Stimulated activated CD8-positive, alpha-beta memory T cell treated with anti-CD3 and anti-CD28 coated beads, Interleukin-15, amount 100 ng/mL, for 24 hours (primary cell): ENCODE measurements at places on chromosomes 12 and 14.

DNA sequence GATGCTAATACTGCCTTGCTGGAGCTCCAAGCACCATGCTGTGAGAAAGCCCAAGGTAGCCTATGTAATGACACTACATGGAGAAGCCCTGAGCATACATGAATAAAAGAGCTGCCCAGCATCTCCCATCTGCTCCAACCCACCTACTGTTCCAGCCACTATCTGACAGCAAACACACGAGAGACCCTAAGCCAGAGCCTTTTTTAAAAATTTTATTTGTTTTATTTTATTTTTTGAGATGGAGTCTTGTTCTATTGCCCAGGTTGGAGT lies 95.2 kb upstream of the PRICKLE1 start:
- no peak for DNase-seq

DNA sequence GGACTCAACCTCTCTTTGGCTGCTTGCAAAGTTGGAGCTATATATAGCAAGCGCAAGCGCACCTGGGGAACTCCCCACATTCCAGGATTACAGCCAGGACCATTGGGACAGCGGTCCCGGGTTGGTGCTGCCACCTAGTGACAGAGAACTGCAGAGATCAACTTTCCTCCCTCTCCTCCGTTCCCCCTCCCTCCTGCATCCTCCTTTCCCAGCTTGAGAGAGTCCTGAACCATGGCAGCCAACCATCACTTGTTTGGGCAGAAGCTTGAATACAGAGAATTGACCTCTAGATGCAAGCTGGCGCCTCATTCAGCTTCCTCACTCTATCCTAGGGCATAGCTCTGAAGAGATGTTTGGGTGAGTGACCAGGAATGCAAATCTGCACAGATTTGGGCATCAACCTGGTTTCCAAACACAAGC lies 17.4 kb upstream of the FLVCR2 start:
- no peak for DNase-seq

- DNase-seq = no peak
Observed at GRCh38 chr12:91256411-91256810, 73.8 kb upstream of the DCN start.

DNA sequence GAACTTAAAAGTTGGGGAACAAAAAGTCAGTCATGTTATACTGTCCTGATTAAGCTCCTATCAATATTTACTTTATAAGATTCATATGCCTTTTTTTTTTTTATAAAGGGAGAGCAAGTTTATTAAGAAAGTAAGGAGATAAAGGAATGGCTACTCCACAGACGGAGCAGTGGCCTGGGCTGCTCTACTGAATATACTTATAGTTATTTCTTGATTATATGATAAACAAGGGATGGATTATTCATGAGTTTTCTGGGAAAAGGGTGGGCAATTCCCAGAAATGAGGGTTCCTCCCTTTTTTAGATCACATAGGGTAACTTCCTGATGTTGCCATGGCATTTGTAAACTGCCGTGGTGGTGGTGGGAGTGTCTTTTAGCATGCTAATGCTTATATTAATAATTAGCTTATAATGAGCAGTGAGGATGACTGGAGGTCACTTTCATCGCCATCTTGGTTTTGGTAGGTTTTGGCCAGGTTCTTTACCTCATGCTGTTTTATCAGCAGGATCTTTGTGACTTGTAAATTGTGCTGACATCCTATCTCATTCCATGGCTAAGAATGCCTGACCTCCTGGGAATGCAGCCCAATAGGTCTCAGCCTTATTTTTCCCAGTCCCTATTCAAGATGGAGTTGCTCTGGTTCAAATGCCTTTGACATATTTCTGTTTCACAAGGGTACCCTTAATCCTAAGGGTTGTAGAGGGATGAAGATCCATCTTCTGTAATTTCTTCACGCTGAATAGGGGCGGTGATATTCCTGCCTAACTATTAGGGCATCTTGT lies 73.9 kb downstream of the OTOGL start:
- no peak for DNase-seq

GRCh38 chr12:81255456-81255855 lies 177.6 kb downstream of the ACSS3 start:
- no peak for DNase-seq

- DNase-seq = no peak
Observed at GRCh38 chr12:28578833-28579252, 388.6 kb downstream of the CCDC91 start.

- no peak for DNase-seq
Observed at GRCh38 chr14:93855737-93856136, 67.5 kb upstream of the PRIMA1 start.

GRCh38 chr14:87397499-87397898 lies 595.5 kb downstream of the GALC start:
- DNase-seq = no peak

DNA sequence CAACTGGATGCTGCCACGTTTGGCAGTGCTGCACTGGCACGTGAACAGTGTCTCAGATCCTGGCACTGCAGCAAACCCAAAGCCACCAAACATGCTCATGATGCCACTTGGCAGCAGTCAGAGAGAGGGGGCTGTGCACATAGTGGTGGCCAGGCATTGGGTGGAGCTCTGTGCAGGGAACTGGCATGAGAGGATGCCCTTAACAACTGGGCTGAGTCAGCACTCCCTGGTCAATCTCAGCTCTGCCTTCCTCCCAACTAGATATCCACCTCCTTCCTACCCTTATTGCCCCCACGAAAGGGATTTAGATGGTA lies 37.0 kb downstream of the ZFHX2 start:
- DNase-seq = no peak

DNA sequence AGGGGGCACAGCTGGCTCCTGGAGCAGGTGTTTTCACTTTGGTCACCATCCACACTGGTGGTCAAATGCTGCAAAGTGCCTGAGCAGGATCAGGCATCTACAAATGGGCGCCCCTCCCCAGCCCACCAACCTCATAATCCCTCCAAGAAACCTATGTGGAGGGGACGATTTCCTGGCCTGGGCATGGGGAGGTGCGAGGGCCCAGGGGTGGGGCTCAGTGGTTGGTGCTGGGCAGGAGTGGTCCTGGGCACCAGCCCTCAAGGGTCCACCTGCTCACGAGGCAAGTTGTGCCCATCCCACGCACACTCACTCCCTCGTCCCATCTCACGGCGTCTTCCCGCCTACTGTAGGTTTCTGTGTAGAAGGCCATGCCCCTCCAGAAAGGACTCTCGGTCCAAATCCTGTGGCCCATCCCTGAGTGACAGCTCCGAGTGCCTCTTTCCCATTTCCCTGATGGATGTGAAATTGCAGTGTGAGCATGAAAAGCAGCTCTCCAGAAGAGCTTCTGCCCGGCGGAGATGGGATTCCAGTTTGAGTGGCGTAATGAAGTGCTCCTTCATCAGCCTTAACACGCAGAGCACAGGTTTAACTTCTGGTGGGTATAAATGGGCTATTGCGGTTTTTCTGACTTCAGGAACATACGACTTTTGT lies 36.9 kb downstream of the SLC15A4 start:
- DNase-seq = no peak

- no peak for DNase-seq
Observed at GRCh38 chr14:71720978-71721624, 211.1 kb upstream of the RGS6 start.

DNA sequence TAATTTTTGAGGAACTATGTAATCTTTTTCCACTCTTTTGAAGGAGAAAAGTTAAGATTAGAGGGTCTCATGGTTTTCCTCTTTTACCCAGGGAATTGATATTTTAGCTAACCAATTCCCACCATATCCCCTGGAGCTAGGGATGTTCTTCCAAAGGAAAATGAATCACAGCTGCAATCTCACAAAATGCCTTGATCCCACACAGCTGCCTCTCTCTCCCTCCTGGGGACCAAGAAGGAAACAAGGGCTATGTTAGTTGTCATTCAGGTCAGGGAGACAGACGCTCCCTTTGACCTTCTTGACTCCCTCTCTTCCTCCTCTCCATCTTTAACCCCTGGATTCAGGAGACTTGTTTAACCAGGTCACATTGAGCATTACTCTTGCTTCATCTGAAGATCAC lies 9.5 kb downstream of the DCN start:
- no peak for DNase-seq

DNA sequence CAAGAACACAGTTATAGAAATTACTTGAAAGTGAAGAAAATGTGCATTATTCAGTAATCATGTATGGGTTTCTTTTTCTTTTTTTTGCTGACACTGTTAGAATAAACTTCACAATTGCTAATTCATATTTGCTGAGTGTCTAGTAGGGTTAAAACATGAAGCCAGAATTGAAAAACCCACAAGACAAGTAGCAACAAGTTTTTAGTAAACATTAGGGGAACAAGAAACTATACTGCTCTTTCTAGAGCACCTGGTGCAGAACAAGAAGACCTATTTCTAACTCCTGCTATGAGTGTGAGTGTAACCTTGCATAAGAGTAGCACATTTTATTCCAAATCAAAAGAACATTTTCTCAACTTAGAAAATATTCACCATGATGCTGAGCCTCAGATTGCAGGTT lies 83.2 kb downstream of the ITPR2 start:
- DNase-seq = no peak

GRCh38 chr12:108069651-108070165 lies 59.4 kb upstream of the WSCD2 start:
- no peak for DNase-seq

- no peak for DNase-seq
Observed at GRCh38 chr12:77841521-77841920, 10.8 kb downstream of the NAV3 start.

DNA sequence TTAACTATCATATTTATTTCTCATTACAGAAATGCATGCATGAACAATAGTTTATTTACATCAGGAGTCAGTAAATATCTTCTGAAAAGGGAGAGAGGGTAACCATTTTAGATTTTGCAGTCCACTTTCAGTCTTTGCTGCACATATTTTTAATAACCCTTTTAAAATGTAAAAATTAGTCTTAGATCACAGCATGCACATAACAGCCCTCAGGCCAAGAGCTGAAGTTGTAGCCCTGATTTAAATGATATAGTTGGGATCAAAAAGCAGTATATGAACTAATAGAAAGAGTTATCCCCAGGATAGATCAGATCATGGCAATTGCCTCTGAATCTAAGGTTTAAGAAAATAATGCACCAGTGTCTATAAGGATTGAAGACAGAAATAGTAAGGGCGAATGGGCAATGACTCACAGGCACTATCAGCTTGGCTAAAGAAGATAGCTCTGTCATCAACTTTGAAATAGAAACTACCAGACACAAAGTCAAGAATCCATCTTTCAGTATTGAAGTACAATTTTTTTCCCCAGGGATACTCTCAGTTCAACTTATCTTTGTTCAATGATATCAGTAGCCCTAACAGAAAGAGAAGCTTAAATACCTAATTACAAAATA lies 13.1 kb upstream of the CLEC7A start:
- no peak for DNase-seq

DNA sequence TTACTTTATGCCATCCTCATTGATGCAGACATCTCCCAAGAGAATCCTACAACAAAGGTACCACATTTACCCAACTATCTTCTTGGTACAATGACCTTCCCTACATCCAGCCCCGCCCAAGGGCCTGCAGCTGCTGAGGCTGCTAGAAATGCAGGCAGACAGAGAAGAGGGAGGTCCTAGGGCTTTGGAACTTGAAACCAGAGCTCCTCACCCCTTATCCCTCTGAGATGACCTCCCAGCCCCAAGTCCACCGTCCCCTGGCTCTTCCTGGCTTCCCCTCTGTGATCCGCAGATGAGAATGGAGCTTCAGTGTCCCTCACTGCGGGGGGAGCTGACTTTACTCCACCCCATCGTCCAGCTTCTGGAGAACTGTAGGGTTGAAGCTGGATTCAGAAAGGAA lies 1.6 kb upstream of the TNFRSF1A start:
- DNase-seq = no peak
